ENCODE measurements at places on chromosomes 4 and X.

DNA sequence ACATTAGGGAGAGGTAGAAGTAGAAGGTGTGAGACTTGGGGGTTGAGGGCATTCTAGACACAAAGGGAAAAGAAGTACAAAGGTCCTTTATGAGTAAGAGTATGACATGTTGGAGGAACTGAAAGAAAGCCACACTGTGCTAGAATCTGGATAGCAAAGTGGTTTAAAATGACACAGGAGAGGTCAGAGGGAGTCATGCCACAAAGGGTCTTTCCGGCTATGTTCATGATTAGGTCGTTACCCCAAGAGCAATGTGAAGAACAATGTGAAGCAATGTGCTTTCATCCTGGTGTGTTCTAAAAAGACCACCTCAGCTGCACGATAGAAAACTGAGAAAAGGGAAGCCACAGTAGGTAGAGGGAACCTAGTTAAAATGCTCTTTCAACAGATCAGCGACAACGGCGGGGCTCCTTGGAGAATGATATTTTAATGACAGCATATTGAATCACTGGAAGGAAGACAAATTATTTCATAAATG lies 29.2 kb downstream of the SMIM14 start:
- no peak for DNase-seq

GRCh38 chrX:47960406-47960805 lies 43.4 kb downstream of the ZNF182 start:
- no peak for DNase-seq

DNA sequence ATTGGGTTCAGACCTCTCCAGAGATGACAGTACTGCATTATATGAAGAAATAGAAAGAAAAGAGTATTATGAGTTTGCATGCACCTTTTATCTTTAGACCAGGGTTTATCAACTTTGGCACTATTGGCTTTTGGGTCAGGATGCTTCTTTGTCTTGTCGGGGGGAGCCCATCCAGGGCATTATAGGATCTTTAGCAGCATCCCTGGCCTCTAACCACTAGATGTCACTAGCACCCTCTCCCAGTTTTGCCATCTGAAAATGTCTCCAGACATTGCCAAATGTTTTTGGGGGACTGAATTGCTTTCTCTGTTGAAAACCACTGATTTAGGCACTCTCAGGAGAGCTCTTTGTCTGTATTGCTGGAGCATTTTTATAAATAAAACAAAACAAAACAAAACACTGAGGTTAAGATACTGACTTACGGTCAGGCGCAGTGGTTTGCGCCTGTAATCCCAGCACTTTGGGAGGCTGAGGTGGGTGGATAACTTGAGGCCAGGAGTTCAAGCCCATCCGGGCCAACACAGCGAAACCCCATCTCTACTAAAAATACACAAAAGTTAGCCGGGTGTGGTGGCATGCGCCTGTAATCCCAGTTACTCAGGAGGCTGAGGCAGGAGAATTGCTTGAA lies 23.6 kb downstream of the CA5B start:
- DNase-seq, result peak; percentile 47

GRCh38 chr4:20044502-20044911 lies 207.2 kb upstream of the SLIT2 start:
- peak; percentile 78 for DNase-seq

DNA sequence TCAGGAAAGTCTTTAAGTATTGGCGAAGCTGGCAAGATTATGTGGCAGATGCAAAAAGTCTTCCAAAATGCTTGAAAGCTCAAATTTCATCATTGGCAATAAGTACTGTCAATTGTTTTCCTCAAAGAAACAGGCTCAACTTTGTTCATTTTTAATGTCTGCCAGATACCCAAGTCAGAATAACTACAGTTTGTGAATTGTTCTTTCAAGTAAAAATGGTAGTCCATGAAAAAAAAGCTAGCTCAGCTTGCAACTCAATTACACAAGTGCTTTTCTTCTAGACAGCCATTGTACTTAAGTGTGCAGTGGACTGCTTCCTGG lies 70.5 kb downstream of the AFF1 start:
- no peak for DNase-seq

- no peak for DNase-seq
Measured at GRCh38 chr4:1544861-1545281, 138.6 kb upstream of the NKX1-1 start.

DNA sequence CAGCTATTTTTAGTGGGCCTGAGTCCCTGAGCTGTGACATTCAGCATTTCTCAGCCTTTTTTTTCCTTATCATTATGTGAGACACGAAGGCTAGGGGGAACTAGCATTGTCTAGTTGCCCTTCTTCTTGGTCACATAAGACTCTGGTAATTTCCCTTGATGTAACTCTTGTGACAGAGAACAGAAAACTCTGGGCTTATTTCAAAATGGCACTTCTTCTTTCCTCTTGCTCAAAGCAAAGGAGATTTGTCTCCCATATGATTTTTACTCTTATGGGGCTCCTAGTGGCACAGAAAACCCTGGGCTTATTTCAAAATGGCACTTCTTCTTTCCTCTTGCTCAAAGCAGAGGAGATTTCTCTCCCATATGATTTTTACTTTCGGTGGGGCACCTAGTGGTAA lies 14.7 kb downstream of the ATXN3L start:
- no peak for DNase-seq

GRCh38 chr4:94782707-94783106 lies 25.0 kb downstream of the BMPR1B start:
- DNase-seq, result no peak

- peak; percentile 71 for DNase-seq
Measured at GRCh38 chr4:154073107-154073822, 284.4 kb upstream of the SFRP2 start.

DNA sequence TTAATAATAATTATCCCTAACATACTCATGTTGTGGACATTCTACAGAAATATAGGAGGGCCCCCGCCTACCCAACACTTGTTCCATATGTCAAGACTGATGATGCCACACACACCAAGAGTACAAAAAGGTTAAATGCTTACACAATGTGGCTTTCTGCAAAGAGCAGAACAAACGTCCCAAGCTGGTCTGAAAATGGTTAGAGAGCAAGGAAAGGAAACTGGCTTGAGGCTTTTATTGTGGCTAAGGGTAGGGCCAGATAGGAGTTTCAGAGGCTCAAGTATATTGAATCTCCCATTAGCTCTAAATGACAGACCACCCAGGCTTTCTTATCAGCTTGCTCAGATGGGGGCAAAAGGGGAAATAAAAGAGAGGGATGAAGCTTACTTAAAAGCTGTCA lies 134.1 kb upstream of the C1QTNF7 start:
- no peak for DNase-seq

GRCh38 chr4:82753725-82754410 lies 44.7 kb downstream of the SCD5 start:
- peak; percentile 23 for DNase-seq

GRCh38 chr4:968621-969394 lies 4.6 kb downstream of the DGKQ start:
- no peak for DNase-seq

GRCh38 chr4:41360921-41361793 lies 104.4 kb downstream of the UCHL1 start:
- DNase-seq, result peak; percentile 64

DNA sequence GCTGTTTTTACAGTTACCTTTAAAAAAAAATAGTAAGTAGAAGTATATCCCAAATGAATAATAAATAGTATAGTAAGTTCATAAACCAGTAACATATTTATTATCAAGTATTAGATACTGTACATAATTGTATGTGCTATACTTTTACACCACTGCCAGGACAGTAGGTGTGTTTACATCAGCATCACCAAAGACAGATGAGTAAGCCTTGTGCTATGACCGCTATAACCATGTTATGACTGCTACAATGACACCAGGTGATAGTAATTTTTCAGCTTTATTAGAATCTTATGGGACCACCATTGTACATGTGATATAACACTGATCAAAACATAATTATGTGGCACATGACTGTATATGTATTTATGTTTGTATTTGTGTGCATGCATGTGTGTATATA lies 27.3 kb downstream of the PABPC4L start:
- DNase-seq, result no peak

DNA sequence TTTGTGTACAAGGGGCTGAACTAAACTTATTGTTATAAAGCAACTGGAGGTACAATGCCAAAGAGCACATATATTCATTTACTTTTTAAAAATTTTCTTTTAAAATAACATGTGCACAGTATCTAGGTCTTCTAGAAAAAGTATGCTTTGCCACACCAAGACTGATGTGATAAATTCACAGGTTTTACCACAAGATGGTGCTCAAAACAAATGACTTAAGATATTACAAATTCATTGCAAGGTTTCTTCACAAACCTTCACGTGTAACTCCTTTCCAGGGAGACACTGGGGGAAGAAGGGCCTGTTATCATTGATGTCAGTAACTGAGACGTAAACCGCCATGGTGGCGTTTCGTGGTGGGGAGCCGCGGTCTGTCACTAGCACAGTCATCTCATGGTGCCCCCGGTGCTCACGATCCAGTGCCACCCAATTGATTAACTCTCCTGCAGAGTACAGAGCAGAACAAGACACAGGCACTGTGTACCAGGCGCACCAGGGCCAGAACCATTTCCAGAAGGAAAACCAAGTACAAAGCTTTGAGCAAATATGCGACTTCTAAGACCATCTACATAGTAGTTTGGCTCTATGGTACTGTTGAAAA lies 162.2 kb downstream of the DCHS2 start:
- DNase-seq, result peak; percentile 6

- peak; percentile 17 for DNase-seq
Measured at GRCh38 chr4:117324851-117325491, 239.6 kb upstream of the TRAM1L1 start.

GRCh38 chr4:72629540-72629939 lies 60.5 kb upstream of the ADAMTS3 start:
- DNase-seq, result peak; percentile 13

DNA sequence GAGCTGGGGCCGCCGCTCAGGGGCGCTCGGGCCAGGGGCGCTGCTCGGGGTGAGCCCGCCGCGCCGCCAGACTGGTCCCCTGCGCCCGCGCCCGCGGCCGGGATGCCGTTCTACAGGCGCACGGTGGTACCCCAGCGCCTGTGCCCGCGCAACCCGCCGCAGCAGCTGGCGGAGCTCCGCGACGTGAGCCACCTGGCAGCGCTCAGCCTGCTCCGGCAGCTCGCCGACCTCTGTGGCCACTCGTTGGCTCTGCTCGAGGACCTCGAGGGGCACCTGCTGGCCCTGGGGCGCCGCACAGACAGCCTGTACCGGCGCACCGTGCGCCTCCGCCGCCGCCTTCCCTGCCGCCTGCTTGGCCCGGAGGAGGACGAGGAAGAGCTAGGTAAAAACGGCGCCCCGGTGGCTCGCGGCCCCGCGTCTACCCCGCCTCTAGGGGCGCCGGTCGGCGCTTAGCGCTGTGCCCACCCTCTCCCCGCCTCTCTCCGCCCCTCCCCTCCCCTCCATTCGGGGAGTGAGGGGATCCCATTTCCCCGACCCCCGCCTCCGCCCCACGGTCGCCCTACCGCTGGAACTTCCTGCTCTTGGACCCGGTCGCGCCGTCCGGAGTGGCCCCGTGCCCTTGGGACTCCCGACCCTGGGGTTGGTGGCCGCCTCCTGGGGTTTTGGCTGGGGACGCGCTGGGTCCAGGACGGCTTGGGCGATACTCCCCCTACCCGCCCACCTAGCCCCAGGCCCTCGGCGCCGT lies 513 bp downstream of the NHSL2 start:
- DNase-seq, result no peak

- no peak for DNase-seq
Measured at GRCh38 chr4:154332681-154333421, 158.7 kb downstream of the DCHS2 start.

- peak; percentile 93 for DNase-seq
Measured at GRCh38 chr4:80309294-80310004, 26.1 kb upstream of the CFAP299 start.

GRCh38 chrX:45138525-45138924 lies 62.2 kb downstream of the DIPK2B start:
- no peak for DNase-seq

- no peak for DNase-seq
Measured at GRCh38 chr4:59655996-59656395, 1544.1 kb upstream of the ADGRL3 start.

- DNase-seq, result no peak
Measured at GRCh38 chr4:6619466-6620255, 20.8 kb upstream of the MRFAP1 start.

GRCh38 chr4:99404595-99405287 lies 30.4 kb downstream of the ADH7 start:
- peak; percentile 95 for DNase-seq

GRCh38 chr4:11691236-11691635 lies 262.5 kb upstream of the HS3ST1 start:
- no peak for DNase-seq

GRCh38 chrX:25158635-25159034 lies 142.9 kb upstream of the ARX start:
- no peak for DNase-seq

DNA sequence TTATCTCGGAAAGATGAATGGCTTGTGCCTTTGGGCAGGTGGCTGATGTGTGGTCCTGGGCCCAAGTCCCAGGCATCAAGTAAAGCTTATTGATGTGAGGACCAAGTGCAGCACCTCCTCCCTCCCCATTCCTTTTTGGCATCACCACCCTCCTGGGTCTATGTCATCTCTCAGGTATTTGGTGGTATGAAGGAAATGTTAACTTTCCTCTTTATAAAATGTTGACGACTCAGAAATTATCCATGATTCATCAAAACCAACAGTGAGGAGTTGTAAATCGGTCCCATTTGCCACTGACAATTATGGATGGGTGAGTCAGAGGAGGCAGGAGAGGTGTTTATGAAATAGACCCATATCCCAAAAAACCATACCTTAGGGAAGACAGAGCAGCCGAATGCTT lies 229.4 kb upstream of the GATB start:
- peak; percentile 88 for DNase-seq

DNA sequence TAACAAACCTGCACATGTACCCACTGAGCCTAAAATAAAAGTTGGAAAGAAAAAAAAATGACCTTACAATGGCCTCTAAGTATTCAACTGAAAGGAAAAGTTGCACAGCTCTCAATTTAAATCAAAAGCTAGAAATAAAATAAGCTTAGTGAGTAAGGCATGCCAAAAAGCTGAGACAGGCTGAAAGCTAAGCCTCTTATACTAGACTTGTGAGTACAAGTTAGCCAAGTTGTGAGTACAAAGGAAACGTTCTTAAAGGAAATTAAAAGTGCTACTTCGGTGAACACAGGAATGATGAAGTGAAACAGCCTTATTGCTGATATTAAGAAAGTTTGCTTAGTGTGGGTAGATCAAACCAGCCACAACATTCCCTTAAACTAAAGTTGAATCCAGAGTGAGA lies 707.9 kb upstream of the PITX2 start:
- DNase-seq, result peak; percentile 31

DNA sequence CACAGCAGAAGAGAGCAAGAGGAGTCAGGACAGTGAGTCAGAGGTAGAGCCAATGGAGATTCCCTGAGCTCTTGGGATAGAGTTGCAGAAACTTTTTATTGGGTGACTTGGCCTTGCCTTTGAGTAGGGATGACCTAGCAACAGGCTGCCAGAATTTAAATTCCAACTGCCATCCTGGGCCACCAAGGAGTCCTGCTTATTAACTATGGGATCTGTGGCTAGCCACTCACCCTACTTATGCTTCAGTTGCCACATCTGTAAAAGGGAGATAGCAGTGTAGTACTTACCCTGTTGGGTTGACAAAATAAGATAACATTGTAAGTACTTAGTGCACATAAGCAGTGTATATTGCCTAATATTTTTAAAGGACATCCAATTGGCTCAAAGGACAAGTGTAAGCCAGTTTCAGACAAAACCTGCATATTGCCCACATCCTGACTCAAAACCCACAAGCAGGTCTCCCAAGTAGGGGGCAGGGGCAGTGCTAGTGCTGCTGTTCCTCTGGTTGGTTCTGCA lies 43.5 kb upstream of the TMEM164 start:
- peak; percentile 8 for DNase-seq

Measured in EH (cell line).